ENCODE measurements at places on chromosomes 7 and 10.

GRCh38 chr7:150365673-150366398, 2.8 kb upstream of the REPIN1 start:
- DNase-seq, result no peak

DNA sequence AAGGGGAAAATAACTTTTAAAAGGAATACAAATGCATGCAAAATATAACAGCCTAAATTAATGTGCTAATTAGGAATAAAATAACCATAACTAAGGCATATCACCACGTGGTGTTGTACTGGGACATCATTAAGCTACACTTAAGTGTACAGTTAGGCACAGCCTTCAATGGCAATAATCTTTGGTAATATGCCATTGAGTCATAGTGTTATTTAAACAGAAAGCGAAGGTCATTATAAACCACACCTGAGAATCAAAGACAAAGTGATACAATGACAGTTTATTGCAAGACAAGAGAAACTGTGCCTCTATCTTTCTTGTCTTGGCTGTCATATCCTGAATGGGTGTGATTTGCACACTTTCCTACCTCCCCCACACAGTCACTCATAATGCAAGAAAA, 30.5 kb upstream of the AUTS2 start:
- no peak for DNase-seq

DNA sequence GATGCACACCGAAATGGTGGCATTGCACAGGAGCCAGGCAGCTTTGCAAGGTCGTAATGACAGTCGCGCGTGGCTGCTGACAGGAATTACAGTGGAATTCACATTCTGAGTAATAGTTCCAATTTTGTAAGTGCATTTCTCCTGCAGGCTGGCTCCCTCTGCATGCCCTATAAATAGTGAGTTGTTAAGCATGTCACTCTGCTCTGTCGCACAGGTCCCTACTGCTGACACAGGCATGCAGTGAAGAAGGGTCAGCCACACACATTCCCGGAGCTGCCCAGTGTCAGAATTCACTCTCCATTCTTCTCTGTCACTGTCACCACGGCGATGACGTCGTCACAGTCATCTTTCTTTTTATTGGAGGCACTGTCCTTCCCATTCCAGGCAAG, 49.2 kb upstream of the SHH start:
- DNase-seq, result no peak

GRCh38 chr10:59234816-59235429, 58.5 kb downstream of the PHYHIPL start:
- DNase-seq, result no peak

DNA sequence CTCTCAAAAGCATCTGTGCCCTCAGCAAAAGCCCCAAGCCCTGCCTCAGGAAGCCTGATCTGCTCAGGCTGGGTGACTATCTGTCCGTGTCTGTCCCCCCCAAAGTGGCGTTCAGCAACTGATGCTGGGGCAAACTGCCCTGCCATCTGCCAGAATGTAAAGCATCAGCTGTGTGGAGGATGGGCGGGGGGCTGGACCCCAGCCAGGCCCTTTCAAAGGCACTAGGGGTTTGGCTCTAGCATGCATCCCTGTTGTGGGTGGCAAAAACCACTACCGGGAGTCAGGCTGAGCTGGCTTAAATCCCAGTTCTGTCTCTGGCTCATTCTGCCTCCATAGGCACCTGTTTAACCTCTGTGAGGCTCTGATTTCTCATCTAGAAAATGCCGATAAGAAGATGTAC, 35.5 kb downstream of the GPRIN2 start:
- no peak for DNase-seq

- DNase-seq, result no peak
These were observed 27.6 kb upstream of the TAS2R16 start for GRCh38 chr7:123023126-123023525.

GRCh38 chr10:106780632-106781031, 383.9 kb downstream of the SORCS1 start:
- DNase-seq, result no peak

- DNase-seq, result no peak
These were observed 1.3 kb downstream of the LCOR start for GRCh38 chr10:96833220-96834001.
